Retina (tissue), 1 donor: ENCODE measurements at places on chromosomes 11 and 22.
A peak's percentile ranks its signal among the peaks of the same experiment; 100 is the strongest.

DNA sequence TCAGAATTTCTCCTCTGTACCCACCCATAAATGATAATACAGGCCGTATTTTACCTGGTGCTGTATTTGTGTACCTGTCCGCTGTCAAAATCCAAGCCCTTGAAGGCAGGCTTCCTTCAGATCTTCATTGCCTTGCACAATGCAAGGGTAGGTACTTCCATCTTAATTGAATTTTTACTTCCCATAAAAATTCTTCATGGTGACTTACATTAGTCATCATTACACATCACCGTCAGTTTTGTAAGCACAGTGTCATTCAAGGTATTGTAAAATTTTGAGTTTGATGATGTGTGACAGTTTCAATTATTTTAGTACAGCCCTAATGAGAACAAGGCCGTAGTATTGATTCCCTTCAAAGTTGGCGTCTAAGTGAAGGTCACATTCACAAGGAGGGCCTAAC lies 770 bp upstream of the TSG101 start:
- no peak for DNase-seq

DNA sequence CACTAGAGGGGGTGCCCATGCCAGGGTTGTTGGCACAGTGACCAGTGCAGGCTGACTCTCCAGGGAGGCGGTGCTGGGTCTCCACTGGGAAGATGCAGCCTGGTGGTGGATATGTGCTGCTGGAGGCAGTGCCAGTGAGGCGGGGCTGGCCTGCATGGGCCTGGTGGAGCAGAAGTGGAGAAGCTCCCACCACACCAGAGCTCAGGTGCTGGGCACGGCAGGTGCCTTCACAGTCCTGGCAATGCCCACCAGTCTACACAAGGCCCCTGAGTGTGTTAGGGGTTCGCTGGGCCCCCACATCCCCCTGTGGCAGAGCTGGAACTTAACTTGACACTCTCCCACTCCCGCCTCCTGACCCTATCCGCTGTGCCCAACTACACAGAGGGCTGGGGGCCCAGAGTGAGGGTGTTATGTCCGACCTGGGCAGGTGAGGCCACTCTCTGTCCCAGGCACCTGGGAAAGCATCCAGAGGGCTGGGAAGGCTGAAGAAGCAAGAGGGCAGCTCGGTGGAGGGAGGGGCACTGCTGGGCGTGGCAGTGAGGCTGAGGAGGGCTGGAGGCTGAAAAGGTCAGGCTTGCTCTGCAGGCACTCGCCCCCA lies 102.4 kb upstream of the B3GAT1 start:
- peak; percentile 2 for DNase-seq

GRCh38 chr22:48631288-48631863 lies 1196.3 kb downstream of the BRD1 start:
- no peak for DNase-seq

DNA sequence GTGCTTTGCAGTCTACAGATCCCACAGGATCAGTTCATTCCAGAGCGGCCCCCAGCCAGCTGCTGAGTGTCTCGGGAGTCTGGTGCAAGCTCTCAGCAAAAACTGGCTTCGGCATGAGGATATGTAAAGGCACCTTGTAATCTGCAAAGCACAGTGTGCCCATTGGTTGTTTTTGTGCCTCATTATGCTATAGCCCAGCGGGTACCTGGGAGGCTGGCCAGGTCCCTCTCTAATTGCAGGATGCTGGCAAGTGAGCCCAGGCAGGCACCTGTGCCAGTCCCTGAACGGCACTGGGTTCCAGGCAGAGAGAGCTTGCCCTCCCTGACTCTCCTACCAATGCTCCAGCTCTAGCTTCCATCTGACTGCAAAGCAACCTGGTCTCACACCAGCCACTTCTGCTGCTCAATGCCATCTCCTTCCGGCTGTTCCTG lies 128.7 kb downstream of the DSCAML1 start:
- no peak for DNase-seq

- no peak for DNase-seq
These were observed 48.9 kb upstream of the MYEOV start for GRCh38 chr11:69245041-69245440.

- DNase-seq, result peak; percentile 36
These were observed 2.7 kb upstream of the PPARA start for GRCh38 chr22:46147471-46148267.

DNA sequence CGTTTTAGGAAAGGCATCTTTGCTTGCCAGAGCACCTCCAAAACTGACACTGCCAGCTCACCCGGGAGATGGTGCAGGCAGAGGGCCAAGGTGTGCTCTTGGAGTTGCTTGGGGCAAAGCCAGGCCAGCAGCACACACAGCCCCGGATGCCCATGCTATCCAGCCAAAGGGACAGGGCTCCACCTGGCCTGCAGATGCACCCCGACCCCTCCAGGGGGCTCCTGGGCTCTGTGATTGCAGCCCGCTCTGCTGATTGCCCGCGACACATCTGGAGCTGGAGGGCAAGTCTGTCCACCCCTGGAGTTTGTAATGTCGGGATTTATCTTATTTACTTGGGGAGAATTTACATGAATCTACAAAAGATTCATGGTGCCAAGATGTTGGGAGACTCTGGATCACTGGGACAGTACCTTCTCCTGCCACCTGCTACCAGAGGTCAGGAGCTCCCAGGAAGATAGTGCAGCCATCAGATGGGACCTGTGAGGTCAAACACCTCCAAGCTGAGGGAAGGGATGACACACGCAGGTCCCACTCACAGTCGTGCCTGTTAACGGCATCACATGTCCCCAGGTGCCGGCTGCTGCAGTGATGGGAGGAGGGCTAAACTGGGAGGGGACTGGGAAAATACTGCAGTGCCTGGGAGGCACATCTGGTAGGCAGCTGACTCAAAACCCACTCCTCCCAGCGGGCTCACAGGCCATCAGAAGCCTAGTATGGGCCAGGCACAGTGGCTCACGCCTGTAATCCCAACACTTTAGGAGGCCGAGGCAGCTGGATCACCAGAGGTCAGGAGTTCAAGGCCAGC lies 17.2 kb downstream of the CBX7 start:
- DNase-seq, result peak; percentile 47

- DNase-seq, result no peak
These were observed 9.0 kb downstream of the DTX4 start for GRCh38 chr11:59180907-59181306.

- no peak for DNase-seq
These were observed 123.7 kb downstream of the CASP12 start for GRCh38 chr11:104774578-104774977.

GRCh38 chr11:64757549-64758329 lies 2.0 kb downstream of the PYGM start:
- DNase-seq, result no peak

DNA sequence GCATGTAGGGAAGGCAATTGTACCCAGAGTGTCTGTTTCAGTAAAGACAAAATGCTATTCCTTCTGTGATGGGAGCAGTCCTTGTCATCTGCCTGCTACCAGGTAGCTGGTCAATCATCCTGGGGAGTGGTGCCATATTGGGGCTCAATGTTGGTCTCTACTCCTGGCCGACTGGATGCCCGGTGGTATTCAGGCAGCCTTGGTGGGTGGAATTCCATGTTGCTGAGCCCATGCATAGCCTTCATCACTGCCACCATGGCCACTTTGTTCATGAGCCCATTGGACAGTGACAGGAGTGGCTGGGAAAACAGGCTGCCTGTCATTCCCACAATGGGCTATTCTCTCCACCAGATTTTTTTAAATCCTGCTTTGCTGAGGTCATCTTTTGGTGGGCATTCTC lies 121.0 kb downstream of the WNT7B start:
- no peak for DNase-seq

GRCh38 chr11:45373506-45374035 lies 87.4 kb upstream of the SYT13 start:
- no peak for DNase-seq

DNA sequence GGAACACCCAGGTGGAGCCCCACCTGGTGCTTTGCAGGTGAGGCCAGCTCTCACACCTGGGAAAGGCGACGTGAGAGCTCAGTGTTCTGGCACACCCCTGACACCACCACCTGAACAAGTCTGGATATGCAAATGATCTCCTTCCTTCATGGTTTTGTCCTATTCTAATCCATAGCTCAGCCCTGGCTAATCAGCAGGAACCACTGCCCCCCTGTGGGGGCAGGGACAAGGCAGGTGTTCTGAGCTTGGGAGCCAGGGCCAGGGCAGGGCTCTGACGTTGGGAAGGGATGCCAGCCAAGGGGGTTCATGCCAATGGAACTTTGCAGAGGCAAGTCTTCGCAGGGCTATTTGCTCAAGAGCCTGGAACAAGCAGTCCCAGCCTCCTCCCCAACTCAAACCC lies 144.2 kb downstream of the TRIM29 start:
- DNase-seq, result no peak

DNA sequence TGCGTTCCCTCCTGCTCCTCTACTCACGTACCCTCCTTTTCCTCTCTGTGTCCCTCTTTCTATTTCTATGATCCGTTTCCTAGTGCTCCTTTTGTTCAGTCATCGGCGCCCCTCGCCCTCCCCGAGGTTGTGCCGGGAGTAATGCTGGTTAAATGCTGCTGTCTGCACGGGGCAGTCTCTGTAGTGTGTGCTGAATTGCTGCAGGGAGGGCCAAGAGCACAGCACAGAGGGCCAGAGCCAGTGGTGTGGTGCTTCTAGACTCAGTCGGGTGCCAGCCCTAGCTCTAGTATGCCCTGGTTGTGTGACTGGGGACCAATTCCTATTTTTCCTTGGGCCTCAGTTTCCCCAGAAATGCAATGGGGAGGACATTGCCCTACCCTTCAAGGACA lies 98.3 kb downstream of the PKNOX2 start:
- no peak for DNase-seq

DNA sequence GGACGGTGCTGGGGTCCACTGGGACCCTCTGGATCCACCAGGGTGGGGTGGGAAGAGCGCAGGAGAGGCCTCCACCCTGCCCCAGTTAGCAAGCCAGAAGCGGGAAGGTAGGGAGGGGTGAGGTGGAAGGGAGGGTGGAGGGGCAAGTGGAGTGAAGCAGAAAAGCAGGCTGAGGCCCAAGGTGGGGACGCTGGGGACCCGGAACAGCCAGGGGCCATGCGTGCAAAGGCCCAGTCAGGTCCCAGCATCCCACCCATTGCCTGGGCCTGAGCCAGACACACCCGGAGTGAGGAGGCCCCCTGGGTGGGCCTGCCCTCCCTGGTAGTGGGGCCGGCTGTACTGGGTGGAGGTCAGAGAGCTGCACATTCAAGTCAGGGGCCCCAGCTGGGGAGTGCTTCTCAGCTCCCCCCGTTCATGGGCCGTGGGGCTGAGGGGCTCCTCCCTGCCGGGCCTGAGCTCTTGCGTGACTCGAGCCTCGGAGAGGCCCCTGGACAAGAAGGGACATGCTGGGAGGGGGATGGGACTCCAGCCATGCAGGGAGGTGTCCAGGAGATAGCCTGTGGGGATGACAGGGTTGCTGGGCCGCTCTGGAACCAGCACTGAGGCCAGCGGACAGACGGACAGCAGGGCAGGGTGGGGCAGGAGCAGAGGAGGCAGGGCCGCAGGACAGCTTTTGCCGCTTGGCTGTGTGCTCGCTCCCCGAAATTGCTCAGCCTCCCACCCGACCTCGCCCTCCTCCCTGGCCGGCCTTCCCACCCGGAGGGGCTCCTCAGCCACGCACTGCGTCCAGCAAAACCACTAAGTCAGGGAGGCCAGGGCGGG lies 7.7 kb downstream of the TNNT3 start:
- no peak for DNase-seq

DNA sequence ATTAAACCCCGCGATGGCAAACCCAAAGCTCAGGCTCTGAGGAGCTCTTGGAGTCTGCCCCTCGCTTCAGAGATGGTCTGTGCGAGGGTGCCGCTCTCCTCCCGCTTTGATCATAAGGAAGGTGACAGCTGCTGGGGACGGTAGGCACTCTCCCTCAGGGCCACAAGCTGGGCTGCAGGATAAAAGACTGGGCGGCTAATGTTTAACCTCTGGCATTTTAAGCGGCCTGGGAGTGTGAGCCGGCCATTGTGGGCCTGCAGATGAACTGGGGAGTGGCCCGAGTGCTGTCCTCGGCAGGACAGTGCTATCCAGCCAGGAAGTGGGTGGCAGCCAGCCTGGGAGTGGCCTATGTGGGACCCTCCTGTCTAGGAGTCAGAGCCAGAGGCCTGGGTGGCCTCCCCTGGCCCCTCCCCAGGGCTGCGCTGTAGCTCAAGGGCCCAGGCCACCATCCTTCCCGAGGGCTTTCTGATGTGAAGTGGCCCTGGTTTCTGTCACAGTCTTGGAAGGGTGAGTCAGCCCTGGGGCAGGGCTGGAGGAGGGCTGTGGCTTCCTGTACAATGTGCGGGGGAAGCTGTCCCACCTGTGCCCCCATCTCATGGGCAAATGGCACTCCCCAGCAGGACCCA lies 58.7 kb upstream of the PRODH start:
- no peak for DNase-seq

DNA sequence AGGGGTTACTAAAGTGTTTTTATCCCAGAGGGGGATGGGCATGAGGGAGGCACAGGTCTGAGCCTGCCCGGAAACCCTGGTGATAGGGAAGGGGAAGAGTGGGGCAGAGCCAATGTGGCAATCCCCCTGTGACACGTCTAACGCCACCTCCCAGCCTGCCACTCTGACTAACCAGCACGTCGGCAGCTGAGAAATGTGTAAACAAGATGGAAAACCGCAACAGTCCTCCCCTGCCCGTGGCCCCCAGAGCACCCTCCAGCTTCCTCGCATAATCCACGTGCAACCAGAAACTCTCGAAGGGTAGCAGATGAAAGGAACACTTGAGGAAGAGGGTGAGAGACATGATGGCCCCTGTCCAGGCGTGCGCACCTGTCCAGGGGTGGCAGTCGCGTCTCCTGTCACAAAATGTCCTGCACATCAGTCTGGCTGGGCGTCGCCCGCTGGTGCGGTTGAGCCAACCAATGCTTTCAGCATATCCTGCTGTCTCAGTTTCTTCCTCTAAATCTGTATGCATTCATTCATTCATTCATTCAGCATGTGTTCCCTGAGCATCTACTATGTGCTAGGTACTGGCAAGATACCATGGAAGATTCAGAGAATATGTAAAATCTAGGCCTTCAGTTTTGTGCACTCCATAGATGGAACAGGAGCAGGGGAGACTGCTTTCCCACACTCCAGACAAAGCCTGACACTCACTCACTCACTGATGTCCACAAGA lies 4.5 kb downstream of the TMPRSS4 start:
- no peak for DNase-seq

- DNase-seq, result no peak
These were observed 110.5 kb downstream of the ATG16L2 start for GRCh38 chr11:72924568-72925190.

DNA sequence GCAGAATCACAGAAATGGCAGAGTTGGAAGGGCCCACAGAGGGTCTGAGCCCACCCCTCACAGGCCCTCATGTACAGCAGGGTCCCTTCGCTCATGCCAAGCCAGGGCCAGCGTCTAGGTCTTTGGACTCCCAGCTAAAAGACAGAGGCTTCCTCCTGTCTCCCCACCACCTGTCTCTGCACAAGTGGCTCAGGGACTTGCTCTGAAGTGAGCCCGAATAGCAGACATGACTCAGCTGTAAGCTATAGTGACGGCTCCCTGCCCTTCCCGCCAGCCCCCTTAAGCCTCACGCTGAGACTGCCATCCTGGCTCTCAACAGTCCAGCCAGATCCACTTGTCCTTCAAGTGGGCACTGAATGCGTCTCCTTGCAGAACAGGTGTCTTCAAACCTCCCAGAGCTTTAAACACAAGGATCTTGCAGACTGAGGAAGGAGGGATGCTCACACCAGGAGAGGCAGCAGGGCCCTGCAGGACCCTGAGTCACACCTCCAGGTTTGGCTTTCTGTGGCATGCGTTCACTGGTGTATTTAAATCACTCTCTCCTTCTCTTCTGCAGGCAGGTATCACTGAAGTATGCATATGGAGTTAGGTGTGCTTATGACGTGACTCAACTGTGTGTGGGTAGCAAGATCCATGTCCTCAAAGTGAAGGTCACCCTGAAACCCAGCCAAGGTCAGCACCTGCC lies 154.9 kb downstream of the CACNA1I start:
- no peak for DNase-seq

- DNase-seq, result no peak
These were observed 305.1 kb downstream of the CNTN5 start for GRCh38 chr11:99325847-99326246.

- peak; percentile 93 for DNase-seq
These were observed 12.7 kb upstream of the CYP2R1 start for GRCh38 chr11:14904745-14905103.
